ENCODE measurements at places on chromosomes 7 and 10.

DNA sequence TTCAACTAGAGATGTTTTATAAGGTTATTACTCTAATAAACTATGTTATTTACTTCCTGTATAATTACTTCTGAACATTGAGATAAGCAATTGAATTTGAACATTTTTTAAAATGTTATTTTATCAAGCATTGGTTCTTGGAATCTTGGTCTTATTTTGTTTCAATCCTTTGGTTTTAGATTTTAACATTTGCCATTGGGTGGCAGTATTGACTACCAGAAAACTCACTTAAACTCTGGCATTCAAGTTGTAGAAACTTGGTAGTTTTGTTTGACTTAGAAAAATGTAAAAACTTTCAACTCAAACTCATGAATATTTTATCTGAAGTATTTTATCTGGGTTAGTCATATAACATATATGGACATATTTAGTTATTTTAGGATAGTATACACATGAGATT lies 48.1 kb downstream of the ATRNL1 start:
- DNase-seq: no peak

DNA sequence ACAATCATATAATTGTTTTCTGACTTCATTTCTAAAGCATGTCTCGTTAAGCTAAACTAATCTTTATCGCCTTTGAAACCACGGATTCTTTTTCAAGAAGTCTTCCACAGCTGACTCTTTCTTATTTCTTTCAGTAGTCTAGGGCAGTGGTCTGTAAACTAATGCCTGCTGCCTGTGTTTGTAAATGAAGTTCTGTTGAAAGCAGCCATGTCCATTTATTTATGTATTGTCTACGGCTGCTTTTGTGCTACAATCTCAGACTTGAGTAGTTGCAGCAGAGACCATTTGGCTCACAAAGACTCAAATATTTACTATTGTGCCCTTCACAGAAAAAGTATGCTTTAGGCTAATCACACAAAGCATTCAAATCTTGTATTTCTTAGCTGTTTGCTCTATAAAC lies 20.3 kb upstream of the ABLIM1 start:
- no peak for DNase-seq

DNA sequence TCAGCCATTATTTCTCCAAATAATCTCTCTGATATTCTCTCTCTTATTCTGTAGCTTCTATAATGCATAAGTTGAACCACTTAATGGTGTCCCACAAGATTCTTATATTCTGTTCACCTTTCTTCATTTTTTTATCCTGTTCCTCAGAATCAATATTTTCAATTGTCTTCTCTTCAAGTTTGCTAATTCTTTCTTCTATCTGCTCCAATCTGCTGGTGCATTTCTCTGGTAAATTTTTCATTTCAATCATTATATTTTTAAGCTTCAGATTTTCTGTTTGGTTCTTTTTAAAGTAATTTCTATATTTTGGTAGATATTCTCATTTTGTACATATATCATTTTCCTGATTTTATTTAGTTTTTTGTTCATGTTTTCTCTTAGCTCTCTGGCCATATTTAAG lies 272.6 kb downstream of the ZEB1 start:
- no peak for DNase-seq

- no peak for DNase-seq
These were observed 64.9 kb downstream of the USP6NL start for GRCh38 chr10:11546581-11546980.

- no peak for DNase-seq
These were observed 88.3 kb upstream of the CACUL1 start for GRCh38 chr10:118842843-118843624.

DNA sequence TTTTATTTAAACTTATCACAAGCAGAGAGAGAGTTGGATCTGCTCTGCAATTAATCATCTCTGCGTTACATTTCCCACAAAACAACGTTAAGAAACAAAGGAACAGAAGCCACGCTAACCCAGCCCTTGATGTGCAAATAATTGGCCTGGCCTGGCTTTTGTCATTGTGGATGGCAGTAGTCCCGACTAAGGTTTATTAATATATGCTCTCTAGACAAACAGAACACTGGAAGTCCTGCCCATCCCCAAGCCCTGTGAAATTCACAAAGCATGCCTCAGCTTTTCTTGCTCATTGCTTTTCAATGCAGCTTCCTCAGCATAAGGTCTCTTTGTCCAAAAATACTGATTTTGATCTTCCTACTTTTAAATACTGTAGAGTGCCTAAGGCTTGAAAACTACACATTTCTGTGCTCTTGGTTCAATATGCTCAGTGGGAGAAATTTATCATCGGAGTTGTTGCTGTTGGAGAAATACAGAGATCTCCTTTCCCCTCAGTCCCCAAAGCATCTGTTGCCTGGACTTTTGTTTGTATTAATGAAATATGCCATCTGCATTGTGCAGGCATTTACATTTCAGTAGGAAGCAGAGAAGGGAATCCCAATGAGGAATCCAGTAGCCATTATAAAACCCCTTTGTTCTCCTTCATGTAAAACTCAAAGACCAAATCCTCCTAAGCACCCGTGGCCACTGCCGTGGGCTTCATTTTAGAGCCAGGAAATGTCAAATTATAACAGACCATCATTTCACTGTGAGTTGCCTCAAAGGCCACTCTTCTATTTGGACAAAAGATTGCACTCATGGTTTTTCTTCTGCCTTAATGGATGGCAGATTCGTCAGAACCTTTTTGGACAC lies 61.1 kb downstream of the SORCS1 start:
- no peak for DNase-seq

- DNase-seq: no peak
These were observed 333.8 kb downstream of the ABCA13 start for GRCh38 chr7:48505051-48505450.

- no peak for DNase-seq
These were observed 92.7 kb upstream of the SAMD8 start for GRCh38 chr10:75018686-75019307.

GRCh38 chr7:101581891-101582290 lies 47.2 kb downstream of the MYL10 start:
- no peak for DNase-seq

DNA sequence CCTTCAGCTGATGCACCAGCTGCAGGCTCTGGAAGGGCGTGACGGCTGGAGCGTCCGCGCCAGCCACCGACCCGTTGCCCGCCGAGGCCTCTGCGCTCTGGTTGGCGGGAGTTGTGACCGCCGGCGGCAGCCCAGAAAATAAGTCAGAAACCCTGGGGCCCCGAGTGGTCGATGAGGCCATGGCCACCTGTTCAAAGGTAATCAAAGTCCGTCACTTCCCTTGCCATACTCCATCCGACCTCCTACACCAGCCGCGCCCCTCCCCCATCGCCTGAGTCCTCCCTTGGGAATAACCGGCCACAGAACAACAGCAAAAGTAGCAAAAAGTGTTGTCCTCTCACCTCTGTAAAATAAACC lies 406 bp downstream of the PRLHR start:
- no peak for DNase-seq

- DNase-seq: no peak
These were observed 73.8 kb downstream of the PAXIP1 start for GRCh38 chr7:154929006-154929726.

DNA sequence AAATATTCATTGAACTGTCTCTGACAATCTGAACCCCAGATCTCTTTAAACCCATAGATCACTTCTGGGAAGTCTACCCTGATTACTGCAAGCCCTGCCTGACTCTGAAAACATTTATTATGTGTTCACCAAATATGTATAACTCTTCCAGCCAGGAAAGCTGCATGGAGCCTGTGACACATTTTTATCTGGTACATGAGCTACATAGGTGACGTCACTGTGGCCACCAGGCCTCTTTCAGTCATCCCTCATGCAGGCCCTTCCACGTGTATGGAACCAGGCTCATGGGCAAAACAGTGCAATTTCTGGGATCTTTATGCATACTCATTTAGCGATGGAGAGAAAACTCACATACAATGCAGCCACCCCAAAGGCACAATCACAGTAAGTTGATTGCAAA lies 133.9 kb upstream of the NUPR2 start:
- DNase-seq: no peak

DNA sequence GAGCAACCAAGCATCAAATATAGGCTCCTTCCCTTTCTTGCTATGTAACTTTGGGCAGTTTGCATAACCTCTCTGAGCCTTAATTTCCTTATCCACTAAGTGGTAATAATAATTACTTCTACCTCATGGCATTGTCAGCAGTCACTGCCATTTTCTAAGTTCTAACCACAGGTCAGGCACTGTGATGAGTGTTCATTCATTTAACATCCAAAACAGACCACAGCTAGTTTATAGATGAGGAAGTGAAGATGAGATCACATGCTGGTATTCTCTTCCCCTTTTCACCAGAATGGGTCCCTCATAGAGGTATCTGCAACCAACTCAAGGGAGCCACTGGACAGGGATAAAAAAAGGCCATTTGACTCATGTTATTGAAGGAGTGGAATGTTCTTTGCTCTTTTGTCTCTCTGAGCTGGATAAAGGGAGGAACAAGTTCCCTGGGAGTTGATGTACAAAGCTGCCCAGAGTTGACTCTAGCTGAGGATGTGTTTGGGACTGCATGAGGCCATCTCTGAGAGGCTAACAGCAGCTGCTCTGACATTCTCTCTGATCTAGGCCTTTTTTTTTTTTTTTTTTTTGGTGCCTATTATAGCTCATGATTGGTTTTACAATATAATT lies 65.0 kb downstream of the DNAJC12 start:
- DNase-seq: no peak

DNA sequence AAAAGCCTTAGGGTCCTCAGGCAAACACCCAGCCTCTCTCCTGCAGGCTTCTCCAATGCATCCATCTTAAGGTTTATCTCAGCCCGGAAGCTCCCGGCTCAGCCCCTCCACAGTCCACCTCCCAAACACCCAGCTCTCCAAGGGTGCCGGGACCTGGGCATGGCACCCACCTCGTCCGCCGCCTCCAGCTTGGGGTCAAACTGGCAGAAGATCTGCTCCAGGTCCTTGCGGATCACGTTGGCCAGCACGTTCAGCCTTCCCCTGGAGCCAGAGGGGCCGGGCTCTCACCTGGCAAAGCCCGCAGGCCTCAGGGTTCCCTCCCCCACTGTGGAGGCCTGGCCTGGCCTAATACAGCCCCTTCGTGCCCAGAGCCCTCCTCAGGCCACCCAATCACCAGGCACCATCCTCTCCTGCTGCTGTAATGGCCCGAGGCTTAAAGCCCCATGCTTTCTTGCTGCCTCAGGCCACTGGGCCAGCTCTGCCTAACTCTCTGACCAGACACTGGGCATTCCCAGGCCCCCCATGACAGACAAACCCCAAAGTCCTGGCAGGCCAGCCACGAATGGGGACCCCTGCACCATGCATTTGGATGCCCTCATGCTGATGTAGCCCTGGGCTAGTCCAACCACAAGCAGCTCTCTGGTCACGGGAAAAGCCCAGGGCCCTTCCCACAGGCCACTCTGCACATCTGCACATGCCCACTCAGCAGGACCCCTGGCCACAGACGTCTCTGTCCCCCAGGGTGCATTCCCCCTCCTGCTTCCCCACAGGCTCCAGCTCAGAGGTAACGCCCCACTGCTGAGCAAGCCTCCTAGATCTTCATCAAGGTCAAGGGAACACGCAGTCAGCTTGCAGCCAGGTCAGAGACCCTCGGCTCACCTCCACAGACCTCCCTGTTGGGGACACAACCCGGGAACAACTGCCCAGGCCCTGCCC lies 12.3 kb downstream of the OGDHL start:
- DNase-seq: no peak

- no peak for DNase-seq
These were observed 188.5 kb upstream of the AGR3 start for GRCh38 chr7:17070231-17070708.

- DNase-seq: no peak
These were observed 9.8 kb downstream of the SFXN3 start for GRCh38 chr10:101040851-101041250.

DNA sequence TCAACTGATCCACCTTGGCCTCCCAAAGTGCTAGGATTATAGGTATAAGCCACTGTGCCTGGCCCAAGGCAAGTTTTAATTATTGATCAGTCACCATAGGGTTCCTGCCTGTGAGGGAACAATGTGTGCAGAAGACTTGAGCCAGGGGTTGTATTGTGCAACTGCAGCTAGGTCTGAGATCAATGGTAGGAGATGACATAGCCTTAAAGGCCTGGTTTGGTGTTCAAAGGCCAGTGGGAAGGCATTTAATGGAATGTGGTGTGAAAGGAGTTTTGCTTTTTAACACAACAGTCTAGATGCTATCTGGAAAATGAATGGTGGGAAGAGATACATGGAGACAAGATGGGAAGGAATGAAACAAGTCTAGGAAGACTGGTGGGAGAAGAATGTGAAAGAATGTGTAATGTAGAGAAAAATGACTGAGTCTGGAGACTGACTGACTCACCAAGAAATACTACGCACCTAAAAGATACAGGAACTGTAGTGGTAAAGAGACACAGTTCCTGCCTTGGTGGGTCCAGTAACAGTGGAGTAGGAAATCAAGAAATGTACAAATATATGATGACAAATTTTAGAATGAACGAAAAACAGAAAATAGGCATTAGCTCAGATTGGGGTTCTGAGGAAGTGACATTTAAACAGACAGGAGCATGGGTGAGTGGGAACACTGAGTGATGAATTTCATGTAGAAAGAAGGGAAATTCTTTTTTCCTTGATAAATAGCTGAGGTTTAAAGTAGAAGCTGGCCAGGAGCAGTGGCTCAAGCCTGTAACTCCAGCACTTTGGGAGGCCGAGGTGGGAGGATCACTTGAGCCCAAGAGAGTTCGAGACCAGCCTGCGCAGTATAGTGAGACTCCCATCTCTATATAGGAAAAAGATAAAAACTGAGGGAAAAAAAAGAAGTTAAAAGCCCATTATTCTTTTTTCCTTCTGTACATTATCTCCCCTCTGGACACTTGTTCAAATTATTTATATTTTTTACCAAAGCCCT lies 9.4 kb downstream of the HNRNPF start:
- no peak for DNase-seq

GRCh38 chr7:41161041-41161587 lies 541.8 kb downstream of the INHBA start:
- DNase-seq: no peak

DNA sequence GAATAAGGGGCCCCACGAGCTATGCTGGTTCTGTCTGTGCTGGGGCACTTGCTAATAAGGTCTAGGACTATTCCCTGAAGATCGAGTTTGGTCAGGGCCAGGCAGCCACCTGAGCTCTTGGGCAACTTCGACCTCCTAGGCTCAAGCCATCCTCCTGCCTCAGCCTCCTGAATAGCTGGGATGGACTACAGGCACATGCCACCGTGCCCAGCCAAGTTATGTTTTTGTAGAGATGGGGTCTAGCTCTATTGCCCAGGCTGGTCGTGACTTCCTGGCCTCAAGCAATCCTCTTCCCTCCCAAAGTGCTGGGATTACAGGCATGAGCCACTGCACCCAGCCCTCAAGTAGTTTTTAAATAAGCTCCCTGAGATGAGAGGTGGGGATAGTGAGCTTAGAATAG lies 2.9 kb downstream of the ZP3 start:
- no peak for DNase-seq

DNA sequence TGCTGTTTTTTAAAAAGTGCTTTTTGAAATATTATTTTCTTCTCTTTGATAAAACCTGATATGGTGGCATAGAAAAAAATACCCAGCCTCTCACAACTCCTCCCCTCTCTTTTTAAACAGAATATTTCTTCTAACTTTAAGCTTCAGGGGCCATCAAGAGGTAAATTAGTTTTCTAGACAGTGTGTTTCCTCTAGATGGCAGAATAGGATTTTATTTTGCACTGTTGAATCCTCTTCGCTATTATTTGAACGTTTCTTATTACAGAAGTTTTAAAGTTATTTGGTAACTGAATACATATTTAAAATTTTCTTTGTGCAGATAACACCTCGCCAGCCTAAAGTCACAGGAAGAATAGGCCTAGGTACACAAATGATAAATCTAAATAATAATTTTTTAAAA lies 30.3 kb downstream of the ARL5B start:
- no peak for DNase-seq

- DNase-seq: no peak
These were observed 401.8 kb downstream of the ADRA2A start for GRCh38 chr10:111478651-111479050.

Data from esophagus squamous epithelium (tissue), 5 donors.